ENCODE measurements at places on chromosomes 4 and X.
A peak's percentile ranks its signal among the peaks of the same experiment; 100 is the strongest.

DNA sequence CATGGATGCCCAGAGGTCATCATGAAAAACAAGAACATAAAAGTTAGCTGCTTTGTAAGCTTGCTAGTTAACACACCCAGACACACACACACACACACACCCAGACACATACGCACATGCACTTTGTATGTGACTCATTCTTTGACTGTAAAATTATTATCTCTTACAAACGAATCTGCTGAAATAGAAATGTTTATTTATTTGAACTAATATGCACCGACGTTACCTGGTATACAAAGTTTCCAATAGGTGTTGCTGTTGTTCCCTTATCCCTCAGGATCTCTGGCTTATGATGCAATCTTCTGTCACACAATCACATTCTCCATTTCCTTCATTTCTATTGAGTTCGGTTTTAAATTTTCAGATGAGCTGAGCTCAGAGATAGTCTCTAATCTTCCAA lies 209.3 kb downstream of the PTTG2 start:
- no peak for DNase-seq

DNA sequence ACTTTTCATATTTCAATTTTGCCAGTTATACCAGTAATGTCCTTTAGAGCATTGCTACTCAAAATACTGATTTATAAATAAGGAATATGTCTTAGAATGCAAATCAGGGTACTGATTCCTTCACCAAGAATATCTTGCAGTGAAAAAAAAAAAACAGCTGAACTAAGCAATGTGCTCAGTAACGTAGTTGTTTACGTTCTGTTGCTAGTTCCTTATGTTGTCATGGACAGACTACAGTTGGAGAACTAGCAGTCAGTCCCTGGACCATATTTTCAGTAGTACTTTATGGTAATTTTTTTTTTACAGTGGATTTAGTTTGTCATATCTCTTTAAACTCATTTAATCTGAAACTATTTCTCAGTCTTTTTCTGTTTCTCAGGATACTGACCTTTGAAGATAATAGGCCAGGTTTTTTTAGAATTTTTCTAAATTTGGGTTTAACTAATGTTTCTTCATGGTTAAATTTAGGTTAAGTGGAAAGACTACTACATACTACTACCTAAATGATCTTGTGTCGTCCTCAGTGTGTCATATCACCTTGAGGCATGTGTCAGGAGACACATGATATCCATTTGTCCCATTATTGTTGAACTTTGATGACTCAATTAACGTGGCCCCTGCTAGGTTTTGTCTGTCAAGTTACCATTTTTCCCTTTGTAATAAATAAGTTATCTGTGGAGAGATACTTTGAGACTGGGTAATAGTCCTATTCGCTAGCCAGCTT lies 21.0 kb downstream of the SMARCAD1 start:
- DNase-seq, result no peak

- no peak for DNase-seq
Observed at GRCh38 chr4:15349531-15349935, 78.3 kb upstream of the C1QTNF7 start.

DNA sequence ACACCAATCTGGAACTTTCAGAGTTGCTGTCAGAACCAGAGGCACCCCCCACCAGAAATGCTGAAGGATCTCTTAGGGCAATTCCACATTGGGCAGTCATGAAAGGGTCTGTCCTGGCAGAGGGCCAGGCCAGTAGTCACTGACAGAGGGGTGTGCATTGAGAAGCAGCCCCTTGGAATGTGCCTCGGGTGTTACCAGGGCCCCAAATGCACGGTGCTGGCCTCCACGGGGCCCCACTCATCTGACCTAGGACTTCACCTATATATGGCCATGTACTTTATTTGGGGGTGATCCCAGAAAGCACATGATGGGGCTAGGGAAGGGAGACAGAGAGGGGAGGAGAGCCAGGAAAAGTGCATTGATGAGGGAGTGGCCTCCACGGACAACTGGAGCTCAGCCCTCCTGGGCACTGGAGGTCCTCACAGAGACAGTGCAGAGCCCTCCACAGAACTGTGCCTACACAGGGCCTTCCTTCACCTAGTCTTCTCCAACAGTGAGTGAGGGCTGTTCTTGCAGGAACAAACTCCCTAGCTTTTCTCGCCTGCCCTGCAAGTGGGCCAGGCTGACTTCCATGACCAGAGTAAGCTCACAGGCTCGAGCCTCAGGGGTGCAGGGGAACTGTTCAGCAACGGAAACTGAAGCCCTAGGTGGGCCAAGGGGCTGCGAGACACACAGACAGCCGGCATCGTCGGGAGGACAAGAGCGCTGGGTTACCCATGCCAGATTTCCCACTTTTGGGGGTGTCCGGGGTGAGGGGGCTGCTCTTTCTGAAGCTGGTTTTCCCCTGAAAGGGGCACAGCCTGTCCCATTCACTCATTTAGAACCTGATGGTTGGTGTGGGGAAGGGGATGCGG lies 136.2 kb downstream of the HMX1 start:
- DNase-seq, result no peak

- DNase-seq, result no peak
Observed at GRCh38 chr4:171812665-171813525, at the start of gene GALNTL6. Gene GALNTL6, plus strand, starts transcription at chr4:171813404.

- DNase-seq, result peak; percentile 55
Observed at GRCh38 chr4:181819946-181820345, 423.3 kb upstream of the TENM3 start.

DNA sequence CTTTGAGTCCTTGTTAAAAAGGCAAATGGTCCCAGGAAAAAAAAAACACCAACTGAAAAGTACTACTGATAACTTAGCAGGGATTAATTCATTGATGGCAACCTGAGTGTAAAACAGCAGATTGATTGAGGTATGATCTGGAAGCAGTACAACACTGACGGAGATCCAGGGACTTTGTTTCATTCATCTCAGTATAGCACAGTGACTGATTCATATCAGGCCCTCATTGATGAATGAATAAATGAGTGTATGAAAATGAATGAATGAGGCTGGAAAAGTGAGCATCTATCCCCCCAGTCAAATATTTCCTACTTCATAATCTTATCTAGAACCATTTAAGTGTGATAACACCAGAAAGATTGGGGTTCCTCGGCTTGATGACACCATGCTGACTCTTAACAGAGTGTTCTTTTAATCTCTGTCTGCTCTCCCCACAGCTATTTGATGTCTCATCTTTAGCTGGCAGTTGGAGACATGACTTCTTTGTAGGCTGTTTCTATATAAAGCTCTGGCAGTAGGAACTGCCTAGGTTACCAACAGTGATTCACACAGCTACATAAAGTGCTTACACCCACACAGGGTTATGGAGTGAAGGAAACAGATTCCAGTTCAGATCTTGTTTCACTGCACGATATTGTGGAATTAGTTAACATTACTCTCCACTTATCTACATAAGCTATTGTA lies 18.6 kb upstream of the RNF128 start:
- no peak for DNase-seq

DNA sequence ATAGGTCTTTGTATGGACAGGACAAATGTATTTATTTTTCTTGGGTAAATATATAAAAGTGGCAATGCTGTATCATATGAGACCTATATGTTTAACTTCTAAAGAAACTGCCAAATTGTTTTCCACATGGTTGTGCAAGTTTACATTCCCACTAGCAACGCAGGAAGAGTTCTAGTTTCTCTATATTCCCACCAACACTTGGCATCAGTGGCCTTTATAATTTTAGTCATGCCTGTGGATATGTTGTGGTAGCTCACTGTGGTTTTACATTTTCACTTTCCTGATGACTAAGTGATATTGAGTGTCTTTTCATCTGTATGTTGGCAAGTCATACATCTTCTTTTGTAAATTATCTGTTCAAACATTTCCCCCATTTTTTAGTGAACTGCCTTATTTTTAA lies 126.0 kb downstream of the EMCN start:
- no peak for DNase-seq

DNA sequence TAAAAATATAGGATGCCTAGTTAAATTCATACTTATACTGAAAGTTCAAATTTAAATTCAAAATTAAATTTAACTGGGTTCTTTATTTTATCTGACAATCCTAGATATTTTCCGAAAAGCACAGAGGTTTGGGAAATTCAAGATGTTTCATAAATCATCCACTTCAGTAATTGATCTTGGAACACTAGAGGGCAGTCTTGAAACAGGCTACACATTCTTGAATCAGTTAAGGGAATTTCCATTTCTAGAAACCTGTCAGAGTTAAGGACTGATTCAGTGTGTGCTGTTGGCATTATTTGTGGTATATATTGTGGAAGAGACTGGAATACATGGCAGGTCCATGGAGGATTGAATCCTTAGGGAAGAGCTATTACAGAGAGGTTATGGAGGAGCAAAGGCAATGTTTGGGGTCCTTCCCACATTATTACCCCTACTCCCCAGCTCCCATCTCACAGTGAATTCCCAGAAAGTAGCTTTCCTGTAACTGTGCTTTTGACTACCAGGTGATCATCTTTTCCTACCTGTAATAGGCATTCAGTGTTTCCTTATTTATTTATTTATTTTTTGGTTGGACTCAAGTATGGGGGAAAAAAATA lies 92.9 kb downstream of the EGF start:
- DNase-seq, result peak; percentile 59

DNA sequence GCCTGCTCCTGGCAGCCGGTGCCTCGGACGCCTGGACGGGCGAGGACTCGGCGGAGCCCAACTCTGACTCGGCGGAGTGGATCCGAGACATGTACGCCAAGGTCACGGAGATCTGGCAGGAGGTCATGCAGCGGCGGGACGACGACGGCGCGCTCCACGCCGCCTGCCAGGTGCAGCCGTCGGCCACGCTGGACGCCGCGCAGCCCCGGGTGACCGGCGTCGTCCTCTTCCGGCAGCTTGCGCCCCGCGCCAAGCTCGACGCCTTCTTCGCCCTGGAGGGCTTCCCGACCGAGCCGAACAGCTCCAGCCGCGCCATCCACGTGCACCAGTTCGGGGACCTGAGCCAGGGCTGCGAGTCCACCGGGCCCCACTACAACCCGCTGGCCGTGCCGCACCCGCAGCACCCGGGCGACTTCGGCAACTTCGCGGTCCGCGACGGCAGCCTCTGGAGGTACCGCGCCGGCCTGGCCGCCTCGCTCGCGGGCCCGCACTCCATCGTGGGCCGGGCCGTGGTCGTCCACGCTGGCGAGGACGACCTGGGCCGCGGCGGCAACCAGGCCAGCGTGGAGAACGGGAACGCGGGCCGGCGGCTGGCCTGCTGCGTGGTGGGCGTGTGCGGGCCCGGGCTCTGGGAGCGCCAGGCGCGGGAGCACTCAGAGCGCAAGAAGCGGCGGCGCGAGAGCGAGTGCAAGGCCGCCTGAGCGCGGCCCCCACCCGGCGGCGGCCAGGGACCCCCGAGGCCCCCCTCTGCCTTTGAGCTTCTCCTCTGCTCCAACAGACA lies 4.4 kb downstream of the SOD3 start:
- no peak for DNase-seq

GRCh38 chrX:153516073-153516472 lies 1.4 kb upstream of the ATP2B3 start:
- DNase-seq, result no peak

DNA sequence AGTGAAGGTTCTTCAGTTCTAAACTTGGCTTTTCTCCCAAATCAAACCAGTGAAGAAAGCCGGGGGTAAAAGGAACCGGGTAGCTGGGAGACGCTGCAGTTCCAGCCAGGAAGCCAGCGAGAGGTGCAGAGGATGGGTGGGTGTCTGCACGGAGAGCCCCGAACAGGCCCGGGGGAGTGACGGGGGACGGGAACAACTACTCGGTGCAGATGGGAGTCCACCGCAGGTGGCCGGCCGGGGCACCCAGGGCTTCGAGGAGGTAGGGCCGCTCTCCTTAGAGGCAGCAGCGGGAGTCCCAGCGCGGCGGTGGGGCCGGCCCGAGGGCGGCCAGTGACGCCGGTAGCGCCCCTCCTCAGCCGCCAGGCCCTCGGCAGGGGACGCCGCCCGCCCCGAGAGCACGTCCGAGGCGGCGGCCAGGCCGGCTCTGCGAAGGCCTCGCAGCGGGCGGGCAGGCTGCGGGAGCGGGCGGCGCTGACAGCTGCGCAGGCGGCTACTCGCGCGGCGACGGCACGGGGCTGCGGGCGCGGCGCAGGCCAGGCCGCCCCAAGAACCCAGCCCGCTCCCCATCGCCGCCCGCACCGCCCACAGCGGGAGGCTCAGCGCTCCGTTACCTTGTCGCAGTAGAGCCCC lies 449 bp downstream of the FBXL5 start:
- DNase-seq, result no peak

GRCh38 chrX:153625271-153626024 lies 21.6 kb upstream of the DUSP9 start:
- DNase-seq, result no peak

All from NCI-H2029 treated with DMSO at 0.1 percent for 48 hours (cell line).